Stimulated activated naive CD8-positive, alpha-beta T cell treated with anti-CD3 and anti-CD28 coated beads, Interleukin-15, Interleukin-2, amounts not matched to agents 100 U/mL and 50 U/mL, for 24 hours (primary cell): ENCODE measurements at places on chromosomes 5 and 9.

GRCh38 chr5:11258001-11258400, 497.0 kb upstream of the DAP start:
- DNase-seq, result no peak

GRCh38 chr5:139631520-139632165, 16.5 kb upstream of the CXXC5 start:
- DNase-seq, result no peak

DNA sequence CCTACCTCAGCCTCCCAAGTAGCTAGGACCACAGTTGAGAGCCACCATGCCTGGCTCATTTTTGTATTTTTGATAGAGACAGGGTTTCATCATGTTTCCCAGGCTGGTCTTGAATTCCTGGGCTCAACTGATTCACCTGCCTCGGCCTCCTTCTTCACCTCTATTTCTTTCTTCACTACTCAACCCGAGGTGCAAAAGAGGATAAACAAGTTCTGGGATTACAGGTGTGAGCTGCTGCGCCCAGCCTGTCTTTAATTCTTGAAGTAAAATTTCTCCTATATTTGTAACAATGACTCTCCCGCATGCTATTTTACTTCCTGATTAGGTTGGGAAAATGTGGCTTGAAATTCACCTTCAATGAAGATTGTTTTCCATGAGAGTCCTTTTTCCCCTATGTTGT, 46.4 kb downstream of the CAST start:
- no peak for DNase-seq

DNA sequence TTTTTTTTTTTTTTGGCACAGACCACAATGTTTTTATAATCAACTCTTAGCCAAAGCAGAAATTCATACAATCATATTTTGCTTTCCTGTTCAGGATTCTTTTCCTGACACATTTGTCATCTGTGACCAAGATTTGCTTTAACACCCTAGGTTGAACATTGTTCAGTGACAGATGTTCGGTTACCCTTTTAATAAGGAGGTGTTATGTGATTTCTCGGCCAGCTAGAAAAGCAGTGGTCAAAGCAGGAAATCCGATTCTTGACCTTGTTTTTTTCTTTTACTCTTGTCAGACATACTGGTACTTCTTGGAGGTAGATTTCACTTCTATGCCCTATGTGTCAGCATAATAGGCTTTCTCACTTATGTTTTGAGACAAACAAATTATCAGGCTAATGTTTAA, 335.3 kb upstream of the ACTBL2 start:
- DNase-seq, result no peak

GRCh38 chr9:121577166-121577565, 74.3 kb upstream of the DAB2IP start:
- DNase-seq, result no peak

DNA sequence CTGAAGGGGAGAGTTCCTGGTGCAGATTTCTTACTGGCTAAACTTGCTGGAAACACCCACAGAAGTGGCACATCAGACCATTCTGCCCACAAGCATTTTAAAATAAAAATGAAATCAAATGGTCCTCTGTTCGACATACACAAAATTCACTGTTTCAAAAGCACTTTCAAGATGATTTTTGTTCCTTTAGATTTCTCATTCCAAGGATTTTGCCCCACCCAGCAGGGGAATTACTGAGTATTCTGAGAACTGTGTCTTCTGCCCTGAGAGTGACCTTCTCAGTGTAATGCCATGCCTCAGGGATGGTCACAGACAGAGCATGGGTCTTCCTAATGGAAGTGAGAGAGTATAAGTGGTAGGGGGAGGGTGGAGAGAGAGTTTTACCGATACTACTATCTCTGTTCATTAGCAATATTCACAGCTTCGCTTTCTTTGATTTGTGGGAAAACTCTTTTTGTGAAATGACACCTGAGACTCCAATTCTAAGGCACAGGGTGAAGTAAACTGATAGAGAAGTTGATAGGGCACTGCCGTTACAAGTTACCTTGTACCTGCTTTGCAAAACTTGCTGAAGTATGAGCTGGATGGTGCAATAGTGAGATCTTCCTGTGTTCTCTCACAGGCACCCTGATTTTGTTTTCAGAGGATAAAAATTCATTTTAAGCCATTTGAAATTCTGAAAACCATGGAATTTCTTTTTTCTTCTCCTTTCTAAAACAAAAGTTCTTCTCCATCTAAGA, 95.8 kb upstream of the CD180 start:
- DNase-seq, result no peak

DNA sequence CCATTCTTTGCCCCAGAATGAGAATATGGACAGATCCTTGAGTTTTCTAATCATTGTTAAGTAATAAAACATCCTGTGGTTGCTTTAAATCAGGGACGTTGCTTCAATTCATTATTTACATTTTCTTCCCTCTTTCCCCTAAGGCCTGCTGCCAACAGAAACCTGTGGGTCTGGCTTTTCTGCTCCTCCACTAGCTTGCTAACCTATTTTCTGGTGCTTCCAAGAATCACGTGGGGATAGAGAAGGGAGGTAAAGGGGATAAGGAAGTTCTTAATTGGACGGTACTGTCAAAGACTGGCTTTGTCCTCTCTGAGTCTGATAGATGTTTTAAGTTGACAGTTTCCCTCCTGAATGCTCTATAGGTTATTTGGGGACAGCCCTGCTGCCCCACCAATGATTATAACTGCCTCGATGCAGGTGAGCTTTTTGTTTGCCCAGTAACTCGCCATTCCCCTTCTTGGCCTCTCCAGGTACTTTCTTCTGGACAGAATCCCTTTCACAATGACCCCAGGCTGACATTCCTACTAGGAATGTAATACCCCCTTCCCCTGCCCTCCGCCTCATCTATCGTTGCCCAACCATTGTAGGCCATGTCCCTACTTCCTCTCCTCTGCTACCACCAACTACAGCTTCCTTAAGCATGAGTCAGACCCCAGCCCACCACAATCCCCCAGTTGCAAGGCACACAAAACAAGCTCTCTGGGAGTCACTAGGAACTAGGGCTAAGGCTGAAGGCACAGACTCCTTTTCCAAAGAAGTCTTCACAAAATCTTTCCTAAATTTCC, 19.9 kb upstream of the CPEB4 start:
- DNase-seq, result no peak

GRCh38 chr9:128902351-128903078, 18.3 kb upstream of the PHYHD1 start:
- DNase-seq, result peak; percentile 84

DNA sequence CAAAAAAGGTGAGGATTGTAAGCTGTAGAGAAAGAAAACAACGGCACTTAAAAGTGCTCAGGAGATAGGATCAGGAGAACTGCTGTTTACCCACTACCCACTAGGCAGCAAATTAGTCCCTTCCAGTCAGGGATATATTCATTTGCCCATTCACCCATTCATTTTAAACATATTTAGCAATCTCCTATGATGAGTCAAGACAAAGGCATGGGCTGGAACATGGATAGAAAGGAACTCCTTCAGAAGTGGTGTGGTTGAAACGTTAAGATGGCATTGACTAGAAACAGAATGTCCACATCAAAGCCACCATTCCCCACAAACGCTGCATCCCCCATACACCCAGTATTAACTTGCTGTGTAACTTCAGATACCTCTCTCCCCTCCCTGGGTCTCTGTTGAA, 225.7 kb downstream of the ASTN2 start:
- no peak for DNase-seq

GRCh38 chr5:125232779-125233230, 486.4 kb upstream of the ZNF608 start:
- DNase-seq, result no peak
